A549 (cell line): ENCODE measurements at places on chromosomes 2 and 18.

DNA sequence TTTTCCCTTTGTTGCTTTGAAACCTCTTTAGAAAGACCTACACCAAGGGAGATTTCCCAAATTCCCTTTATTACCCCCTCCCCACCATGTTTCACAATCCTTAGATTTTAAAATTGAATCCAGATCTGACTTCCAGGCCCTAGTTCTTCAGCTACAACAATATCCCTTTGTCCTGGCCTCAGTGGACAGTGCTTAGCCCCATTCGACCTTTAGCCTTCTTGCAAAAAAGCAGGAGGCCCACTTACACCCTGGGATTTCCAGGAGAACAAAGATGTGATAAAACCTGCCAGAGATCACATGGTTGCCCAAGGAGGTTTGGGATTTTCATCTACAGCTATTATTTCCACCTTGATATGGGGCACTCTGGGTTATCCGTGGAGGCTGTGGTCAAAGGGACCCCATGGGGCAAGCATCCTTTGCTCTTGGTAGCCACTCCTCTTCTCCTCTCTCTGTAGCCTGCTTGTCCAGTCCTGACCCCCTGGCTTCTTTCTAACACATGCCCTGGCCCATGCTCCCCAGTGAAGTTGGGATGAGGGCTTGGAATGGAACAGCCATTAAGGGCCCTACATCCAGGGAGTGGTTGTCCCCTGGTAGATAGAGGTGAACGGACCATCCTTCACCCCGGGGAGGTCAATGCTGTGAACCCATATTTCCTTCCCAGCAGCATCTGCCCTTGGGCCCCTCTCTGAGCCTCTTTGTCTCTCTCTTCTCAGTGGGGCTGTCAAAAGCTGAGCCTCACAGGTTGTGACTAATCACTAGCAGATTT is 267.4 kb downstream of the DYSF start:
- DNase-seq, result no peak

- DNase-seq, result no peak
These were observed 39.9 kb downstream of the NCK2 start for GRCh38 chr2:105784589-105784988.

GRCh38 chr2:197453914-197454398 is 604 bp downstream of the COQ10B start:
- DNase-seq, result no peak

GRCh38 chr2:48531141-48531648 is 1.2 kb downstream of the STON1 start:
- DNase-seq, result no peak

DNA sequence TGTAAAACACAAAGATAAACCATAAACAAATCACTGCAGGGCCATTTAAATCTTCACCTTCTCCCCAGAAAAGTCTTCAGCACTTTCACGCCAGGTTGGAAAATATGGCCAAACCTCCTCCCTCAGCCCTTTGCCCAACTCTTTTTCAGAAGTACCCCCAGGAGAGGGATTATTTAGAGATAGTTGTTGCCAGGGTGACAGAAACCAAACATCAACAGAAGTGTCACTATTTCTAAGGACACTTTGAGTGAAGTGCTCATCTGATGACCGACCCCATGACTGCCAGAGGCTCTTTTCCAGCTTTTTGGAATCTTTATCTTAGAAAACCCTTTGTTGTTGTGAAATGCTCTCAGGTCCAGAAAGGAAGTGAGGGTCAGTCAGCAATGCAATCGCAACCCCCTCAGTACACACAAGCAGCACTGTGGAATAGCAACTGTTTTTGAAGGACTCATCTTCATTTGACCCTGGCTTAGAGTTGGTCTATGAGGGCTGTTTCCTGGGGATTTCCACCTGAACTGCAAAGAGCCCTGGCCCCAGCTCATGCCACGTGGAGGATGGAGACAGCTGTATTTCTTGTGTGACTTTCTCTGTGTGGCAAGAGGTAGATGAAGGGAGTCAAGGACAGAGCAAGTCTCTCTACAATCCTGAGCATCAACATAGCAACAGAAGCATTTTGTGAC is 114.0 kb upstream of the STON1 start:
- DNase-seq, result no peak

GRCh38 chr2:175039490-175039889 is 34.3 kb upstream of the CHN1 start:
- DNase-seq, result no peak

GRCh38 chr18:74661691-74662090 is 64.0 kb downstream of the ZNF407 start:
- DNase-seq, result no peak

GRCh38 chr2:190511104-190511503 is 23.4 kb downstream of the NEMP2 start:
- DNase-seq, result peak; percentile 32

DNA sequence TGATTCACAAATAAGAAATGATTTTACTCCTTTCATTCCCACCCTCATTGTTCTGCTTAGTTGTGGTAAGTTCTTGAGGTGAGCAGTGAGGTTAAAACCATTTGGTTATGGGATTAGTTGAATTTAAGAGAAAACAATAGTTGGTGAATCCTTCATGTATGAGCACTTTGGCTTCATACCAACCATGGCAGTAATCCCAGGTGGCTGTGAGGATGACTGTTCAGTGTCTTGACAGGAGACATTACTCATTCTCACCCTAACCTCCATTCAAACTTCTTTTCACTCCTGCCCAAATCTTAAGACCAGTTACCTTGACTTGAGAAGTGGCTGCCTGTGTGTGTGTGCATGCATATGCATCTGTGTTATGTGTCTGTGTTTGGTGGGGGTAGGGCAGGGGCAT is 143.1 kb downstream of the SETBP1 start:
- DNase-seq, result no peak

- DNase-seq, result no peak
These were observed 438.5 kb upstream of the TCF4 start for GRCh38 chr18:56026509-56026908.

DNA sequence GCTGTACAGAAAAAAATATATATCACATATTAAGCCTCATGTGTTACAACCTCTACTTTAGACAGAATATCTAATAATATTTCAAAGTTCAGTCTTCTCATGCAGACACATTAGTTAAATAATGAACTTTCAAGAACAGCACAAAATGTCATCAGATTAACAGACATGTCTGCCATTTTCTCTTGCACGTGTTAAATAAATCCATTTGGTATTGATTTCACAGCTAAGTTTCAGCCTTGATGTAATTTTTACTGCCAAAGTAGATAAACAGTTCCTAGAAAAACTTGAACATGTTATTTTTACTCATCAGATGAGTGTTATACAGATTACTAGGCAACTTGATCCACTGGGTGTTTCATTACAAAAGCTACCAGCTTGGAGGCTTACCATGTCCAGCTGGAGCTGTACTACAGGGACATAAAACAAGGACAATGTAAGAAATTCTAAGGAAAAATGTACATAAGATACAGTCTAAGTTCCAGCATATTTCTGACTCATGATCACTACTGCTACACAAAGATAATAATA is 290.7 kb upstream of the DDX18 start:
- DNase-seq, result no peak

GRCh38 chr18:69400976-69401225 is 213 bp downstream of the DOK6 start:
- DNase-seq, result peak; percentile 2

GRCh38 chr2:231084565-231084964 is 27.9 kb downstream of the PSMD1 start:
- DNase-seq, result no peak

- no peak for DNase-seq
These were observed 336.8 kb downstream of the ARL6IP6 start for GRCh38 chr2:153055182-153055581.

DNA sequence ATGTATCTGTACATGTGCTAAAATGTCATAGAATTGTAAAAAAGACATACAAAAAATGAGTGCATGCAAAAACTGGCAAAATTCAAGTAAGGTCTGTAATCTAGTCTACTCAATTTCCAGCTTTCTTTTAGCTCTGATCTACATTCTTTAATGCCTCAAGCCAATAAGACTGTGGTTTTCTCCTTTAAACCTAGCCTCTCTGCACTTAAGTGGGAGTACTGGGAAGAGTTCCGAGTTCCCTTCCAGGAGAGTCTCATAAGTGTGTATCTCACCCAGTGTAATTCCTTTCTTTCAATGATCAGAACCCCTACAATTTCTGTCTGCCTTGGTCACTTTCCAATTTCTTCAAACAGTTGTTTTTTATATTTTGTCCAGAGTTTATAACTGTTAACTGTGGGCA is 150.1 kb downstream of the PTRHD1 start:
- DNase-seq, result no peak

DNA sequence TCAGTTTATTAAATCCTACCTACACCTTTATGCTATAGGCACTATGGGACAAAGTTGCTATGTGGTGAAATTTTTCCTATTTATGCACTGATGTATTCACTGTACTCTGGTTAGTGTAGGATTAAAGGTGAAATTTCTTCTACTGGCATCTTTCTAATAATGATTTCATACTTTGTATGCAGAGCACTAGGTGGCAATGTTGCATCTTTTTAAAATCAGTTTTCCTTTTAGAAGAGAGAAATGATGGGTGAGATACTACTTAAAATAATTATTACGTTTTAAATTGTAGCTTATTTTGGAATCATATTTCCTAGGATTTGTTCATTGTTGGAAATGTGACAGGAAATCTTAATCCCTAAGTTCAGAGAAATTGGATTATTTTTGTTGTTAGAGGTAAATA is 150.9 kb downstream of the CD8B2 start:
- DNase-seq, result peak; percentile 39

GRCh38 chr18:55337908-55338521 is 250.0 kb downstream of the TCF4 start:
- no peak for DNase-seq

DNA sequence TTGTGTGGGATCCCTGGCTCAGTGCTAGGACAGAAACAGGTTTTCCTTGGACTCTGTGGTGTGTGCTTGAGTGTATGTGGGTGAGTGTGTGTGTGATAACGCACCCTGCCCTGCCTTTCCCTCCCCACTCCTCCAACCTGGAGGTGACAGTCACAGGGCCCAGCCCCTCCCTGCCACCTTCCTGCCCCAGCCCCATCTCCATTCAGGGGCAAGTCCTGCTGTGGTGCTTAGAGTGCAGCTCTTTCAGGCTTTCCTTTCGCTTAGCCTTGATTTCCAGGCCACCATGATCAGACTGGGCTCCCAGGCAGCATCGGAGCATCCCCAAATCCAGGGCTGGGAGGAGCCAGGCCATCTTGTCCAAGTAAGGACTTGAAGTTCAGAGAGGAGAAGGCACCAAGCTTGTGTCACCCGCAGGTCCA is 185.2 kb downstream of the ZFP36L2 start:
- no peak for DNase-seq

- no peak for DNase-seq
These were observed 35.5 kb downstream of the PNO1 start for GRCh38 chr2:68193144-68193543.

DNA sequence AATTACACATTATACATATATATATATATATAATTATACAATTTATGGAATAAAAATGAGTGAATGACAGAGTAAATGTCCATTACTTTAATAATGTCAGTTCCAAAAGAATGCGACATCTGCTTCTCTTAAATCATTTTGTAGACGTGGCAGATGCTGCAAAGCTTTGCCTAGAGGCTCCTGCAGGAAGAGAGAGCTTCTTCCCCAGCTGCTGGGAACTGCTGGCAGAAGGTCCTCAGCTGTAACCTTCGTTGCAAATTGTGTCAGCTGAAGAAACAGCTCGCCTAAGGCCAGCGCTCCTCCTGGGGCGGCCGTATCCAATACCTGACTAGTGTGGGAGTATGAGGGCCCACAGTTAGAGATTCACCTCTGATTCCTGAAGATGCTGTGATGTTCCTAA is 9.6 kb upstream of the THNSL2 start:
- DNase-seq, result no peak

GRCh38 chr2:221911321-221911720 is 339.2 kb upstream of the EPHA4 start:
- no peak for DNase-seq

- DNase-seq, result no peak
These were observed 54.4 kb upstream of the ZNF397 start for GRCh38 chr18:35186291-35187034.

DNA sequence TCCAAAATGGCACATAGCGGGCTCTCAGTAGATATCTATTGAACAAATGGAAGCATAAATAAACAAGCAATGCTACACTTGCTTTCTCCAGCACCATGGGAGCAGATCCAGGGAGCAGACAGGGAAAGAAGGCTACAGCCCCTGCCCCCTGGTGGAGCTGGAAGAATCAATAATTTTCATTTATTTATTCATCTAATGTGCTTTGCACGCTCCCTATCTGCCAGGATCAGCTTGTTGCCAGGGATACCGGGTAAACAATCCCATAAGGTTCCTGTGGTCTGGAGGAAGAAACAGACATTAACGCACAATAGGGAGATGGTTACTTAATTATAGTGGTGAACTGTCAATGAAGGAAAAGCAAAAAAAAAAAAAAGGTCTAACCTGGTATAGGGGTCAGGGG is 40.1 kb upstream of the CLASP1 start:
- DNase-seq, result peak; percentile 51

- no peak for DNase-seq
These were observed 88.6 kb upstream of the NARS1 start for GRCh38 chr18:57710226-57710625.

GRCh38 chr2:237044281-237044680 is 41.4 kb upstream of the COPS8 start:
- DNase-seq, result no peak

- no peak for DNase-seq
These were observed 76.2 kb downstream of the MAP3K20 start for GRCh38 chr2:173151671-173152401.

GRCh38 chr2:159128191-159128590 is 158.3 kb downstream of the WDSUB1 start:
- no peak for DNase-seq

DNA sequence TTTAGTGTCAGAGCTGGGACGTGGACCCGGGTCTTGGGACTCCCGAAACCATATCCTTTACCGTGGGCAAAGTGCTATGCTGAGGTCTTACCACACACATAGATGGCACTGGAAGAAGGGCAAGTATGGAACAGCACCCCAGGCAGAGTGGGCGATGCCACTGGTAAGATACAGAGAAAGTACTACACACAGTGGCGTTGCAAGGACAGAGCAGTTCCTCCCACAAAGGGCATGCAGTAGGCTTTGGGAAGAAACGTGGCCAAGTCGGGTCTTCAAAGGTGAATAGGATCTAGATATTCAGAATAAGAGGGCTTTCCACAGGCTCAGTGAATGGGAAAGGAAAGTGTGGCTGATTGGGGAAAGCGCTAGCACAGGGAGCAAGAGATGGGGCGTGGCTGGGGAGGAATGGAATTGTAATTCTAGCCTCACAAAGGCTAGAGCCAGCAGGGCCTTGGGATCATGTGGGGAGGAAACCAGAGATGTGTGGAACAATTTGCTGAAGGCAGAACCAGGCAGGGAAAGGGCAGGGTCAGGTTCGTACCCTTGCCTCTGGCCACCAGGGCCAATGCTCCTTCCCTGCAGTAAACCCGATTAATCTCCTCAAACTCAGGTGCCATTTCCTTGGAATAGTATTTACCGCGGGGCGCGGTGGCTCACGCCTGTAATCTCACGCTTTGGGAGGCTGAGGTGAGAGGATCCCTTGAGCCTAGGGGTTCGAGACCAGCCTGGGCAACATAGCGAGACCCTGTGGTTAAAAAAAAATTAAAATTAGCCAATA is 36.0 kb downstream of the PCBP1 start:
- no peak for DNase-seq

GRCh38 chr2:173175222-173175621 is 99.6 kb downstream of the MAP3K20 start:
- DNase-seq, result no peak

GRCh38 chr18:38458698-38459097 is 893.1 kb upstream of the CELF4 start:
- no peak for DNase-seq

- DNase-seq, result no peak
These were observed 94.4 kb downstream of the EIPR1 start for GRCh38 chr2:3283206-3283605.
